ENCODE measurements at places on chromosomes 7 and 10. TPM values are rescaled to one million over a fixed set of nuclear protein-coding genes. Genes with fewer than 3 reads are reported as not detected.

DNA sequence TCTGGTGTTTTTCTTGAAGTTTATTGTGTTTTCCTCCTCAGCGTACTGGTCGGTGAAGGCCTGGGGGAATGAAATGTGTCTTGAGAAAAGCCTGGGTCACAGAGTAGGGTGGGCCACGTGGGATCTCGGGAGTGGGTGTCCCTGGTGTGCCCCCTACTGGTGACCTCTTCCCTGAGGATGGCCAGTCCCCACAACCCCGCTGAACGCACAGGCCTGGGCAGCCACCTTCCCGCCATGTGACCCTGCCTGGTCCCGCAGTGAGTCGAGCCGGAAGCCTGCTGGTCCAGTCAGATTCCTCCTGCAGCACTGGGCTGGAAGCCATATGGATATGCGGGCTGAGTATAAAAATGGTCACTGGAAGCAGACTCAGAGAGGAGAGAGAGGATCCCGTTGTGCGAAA, 52.9 kb upstream of the GNA12 start:
- H3K4me1 ChIP-seq, result 0 out of 2 replicates have a peak, but pooled peaks cover 3% of the 10 kb centered on the region
- no peaks in the 10 kb centered on the region for H3K36me3 ChIP-seq
- DNase-seq, result no peak
- H3K4me3 ChIP-seq, result no peak overlapping the region
- H3K27ac ChIP-seq, result no peak overlapping the region

GRCh38 chr7:50448823-50449222, 1.3 kb downstream of the FIGNL1 start:
- no peaks in the 10 kb centered on the region for H3K27me3 ChIP-seq
- H3K4me1 ChIP-seq, result peaks cover 15% of the 10 kb centered on the region
- peak overlapping the region; percentile 93 for H3K27ac ChIP-seq
- DNase-seq, result no peak
- H3K36me3 ChIP-seq, result peaks cover 15% of the 10 kb centered on the region

The WEE2 gene
- total RNA-seq, result not detected

The TEX47 gene
- total RNA-seq, result not detected

- H3K4me1 ChIP-seq, result no peaks in the 10 kb centered on the region
- no peaks in the 10 kb centered on the region for H3K27me3 ChIP-seq
- no peaks in the 10 kb centered on the region for H3K36me3 ChIP-seq
- H3K27ac ChIP-seq, result no peak overlapping the region
- no peak for DNase-seq
Observed at GRCh38 chr10:52756295-52756694, 16.3 kb downstream of the MBL2 start.

- no peak overlapping the region for H3K27ac ChIP-seq
- H3K27me3 ChIP-seq, result no peaks in the 10 kb centered on the region
- no peak overlapping the region for H3K4me3 ChIP-seq
- H3K36me3 ChIP-seq, result peaks cover 17% of the 10 kb centered on the region
Observed at GRCh38 chr10:49526619-49527018, 12.3 kb downstream of the ERCC6 start.

DNA sequence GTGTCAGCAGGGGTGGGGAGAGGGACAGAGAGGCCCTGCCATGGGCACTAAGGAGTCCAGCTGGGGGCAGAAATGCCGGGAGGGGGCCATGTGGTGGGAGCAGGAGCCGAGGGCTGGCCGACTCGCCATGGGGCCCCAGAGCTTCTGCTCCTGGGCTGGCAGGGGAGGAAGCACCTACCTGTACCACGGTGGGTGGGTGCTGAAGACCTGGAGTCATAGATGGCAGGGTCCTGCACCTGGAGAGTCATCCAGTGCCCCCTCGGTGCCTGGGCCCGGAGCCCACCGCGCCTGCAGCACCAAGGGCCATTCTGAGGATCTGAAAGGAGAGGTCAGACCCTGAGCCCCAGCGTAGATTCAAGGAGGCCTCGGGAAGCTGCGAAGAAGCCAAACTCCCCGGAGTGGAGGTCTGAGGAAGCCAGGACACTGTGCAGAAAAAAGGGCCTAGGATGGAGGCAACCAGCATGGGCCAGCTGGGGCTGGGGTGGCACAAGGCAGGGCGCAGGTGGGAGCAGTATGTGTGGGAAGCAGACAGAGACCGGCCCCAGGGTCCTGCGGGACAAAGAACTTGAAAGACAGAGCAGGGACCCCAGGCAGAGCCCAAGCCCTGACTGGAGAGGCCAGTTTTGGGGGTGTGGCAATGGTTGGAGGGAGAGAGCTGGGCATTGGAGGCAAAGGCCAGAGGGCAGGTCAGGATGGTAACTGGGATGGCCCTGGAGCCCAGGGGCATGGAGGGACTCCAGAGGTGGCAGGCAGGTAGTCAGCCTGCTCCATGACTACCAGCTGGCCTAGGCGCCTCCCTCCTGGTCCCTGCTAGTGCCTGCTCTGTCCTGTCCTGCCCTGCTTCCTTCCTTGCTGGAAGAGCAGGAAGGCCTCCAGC, 26.7 kb upstream of the SMARCD3 start:
- DNase-seq, result no peak
- H3K27ac ChIP-seq, result no peak overlapping the region
- H3K4me3 ChIP-seq, result no peak overlapping the region
- no peaks in the 10 kb centered on the region for H3K27me3 ChIP-seq
- H3K4me1 ChIP-seq, result peaks cover 5% of the 10 kb centered on the region
- no peaks in the 10 kb centered on the region for H3K36me3 ChIP-seq

The IGF2BP3 gene
- total RNA-seq, result 80.2 TPM

GRCh38 chr10:107899075-107899474, 734.6 kb upstream of the SORCS1 start:
- no peaks in the 10 kb centered on the region for H3K27me3 ChIP-seq
- H3K4me3 ChIP-seq, result no peak overlapping the region
- H3K27ac ChIP-seq, result no peak overlapping the region

The PAPSS2 gene
- 17.1 TPM for total RNA-seq

DNA sequence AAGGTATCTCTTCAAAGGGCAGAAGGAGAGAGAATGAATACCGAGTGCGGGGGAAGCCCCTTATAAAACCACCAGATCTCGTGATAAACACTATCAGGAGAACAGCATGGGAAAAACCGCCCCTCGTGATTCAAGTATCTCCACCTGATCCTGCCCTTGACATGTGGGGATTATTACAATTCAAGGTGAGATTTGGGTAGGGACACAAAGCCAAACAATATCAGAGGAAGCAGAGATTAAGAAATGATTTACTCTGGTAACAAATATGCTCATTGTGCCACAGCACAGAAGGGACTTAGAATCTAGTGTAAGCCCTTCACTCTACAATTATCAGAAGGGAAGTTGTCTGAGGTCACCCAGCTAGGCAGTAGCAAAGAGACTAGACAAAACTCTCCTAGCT, 40.1 kb upstream of the ZNRF2 start:
- peaks cover 41% of the 10 kb centered on the region for H3K27me3 ChIP-seq
- H3K4me1 ChIP-seq, result no peaks in the 10 kb centered on the region
- DNase-seq, result no peak
- H3K27ac ChIP-seq, result no peak overlapping the region
- no peaks in the 10 kb centered on the region for H3K36me3 ChIP-seq
- no peak overlapping the region for H3K4me3 ChIP-seq

DNA sequence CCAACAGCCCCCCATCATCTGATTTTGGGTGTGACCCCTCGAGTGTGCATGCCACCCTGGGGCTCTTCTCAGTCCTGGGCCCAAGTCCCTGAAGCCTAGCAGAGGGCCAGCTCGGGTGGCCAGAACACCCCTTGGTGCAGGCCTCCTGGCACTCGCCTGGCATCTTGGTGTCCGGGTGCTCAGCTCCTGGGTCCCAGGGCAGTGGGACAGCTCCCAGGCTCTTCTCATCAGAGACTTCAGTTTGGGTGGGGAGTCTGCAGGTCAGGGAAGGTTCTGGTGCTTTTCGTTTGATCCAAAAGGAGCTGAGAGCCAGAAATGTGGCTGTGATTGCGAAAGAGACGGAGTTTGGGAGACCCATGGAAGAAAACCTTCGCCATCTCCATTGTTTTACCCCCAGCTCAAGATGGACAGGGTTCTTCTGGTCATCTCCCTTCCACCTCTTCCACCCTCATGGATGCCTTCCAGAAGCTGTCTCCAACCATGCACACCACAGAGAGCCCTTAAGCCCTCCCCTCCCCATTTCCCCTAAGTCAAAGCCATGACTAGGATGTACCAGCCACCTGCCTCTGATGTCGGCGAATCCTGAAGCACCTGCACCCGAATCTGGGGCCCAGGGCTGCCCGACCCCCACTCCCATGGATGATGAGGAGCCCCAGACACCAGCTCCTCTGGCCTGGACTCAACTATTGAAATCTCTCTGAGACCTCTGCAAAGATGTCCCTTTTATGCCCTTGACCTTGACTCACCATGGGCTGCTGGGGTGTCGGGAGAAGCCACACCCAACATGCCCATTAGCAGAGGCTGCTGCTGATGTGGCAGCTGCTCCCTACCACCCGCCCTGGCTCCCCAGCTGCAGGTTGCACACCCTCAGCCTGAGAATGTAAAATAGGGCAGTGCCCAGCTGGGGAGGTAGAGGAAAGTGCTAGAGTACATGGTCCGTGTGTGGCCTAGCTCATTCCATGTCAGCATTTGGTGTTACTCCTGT, 55.3 kb downstream of the ADCYAP1R1 start:
- H3K27me3 ChIP-seq, result peaks cover 6% of the 10 kb centered on the region
- no peak for DNase-seq
- no peak overlapping the region for H3K4me3 ChIP-seq
- no peak overlapping the region for H3K27ac ChIP-seq

All from Panc1 (cell line).